ENCODE measurements at places on chromosomes 5 and 9. TPM values are rescaled to one million over a fixed set of nuclear protein-coding genes. Genes with fewer than 3 reads are reported as not detected.

DNA sequence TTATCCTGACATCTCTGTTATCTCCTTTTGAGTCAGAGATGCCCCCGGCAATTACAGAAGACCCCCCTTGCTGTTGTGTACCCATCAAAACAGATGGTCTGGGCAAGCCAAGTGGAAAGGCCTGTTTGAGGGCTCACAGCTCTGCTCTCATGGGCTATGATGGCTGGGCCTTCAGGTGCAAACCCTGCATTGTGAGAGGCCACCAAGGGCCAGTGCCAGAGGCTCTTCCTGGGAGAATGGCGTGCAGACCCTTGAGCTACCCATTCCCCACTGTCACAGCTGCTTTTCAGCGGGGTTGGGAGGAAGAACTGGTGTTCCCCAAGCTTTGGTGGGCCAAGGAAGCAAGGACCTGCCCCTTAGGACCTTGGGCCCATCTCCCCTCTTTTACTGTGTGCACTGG is 174.7 kb upstream of the PPP1R26 start:
- no peak for DNase-seq

The LECT2 gene
- total RNA-seq = not detected

DNA sequence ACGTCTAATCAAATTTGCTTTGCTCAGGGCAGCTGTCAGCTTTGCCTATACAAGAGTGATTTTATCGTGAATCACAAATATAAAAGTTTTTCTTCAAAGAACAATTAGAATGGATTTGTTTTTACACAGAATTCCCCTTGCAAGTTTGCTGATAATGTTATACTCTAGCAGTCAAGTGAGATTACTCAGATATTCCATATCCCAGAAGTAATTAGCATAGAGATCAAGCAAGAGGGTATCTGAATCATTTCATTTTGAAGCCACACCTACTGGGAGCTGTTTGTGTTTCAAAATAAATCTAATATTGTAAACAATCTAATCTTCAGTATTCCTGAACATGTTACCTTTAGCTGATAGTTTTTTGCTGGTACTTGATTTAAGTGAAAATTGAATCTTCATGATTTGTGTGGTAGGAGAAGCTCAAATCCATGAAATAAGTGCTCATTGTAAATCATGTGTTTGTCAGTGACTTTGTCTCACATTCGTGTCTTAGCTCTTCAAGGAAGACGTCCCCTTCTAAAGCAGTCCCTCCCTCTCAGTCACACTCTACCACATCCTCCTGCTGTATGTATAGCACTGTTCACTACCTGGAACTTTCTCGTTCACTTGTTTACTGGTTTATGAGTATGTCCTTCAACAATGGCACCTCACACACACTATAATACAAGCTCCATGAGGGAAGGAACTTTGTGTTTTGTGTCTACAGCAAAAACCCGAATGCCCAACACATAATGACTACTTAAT is 3.3 kb upstream of the TTC39B start:
- DNase-seq = no peak

The C5 gene
- total RNA-seq = 1.3 TPM

- DNase-seq = no peak
Measured at GRCh38 chr5:108625654-108626053, 122.0 kb upstream of the FER start.

- no peak for DNase-seq
Measured at GRCh38 chr9:124964056-124964455, 23.2 kb upstream of the GOLGA1 start.

The PCDHA1 gene
- not detected for total RNA-seq

- peak; percentile 12 for DNase-seq
Measured at GRCh38 chr9:68844157-68844556, 139.1 kb downstream of the PIP5K1B start.

DNA sequence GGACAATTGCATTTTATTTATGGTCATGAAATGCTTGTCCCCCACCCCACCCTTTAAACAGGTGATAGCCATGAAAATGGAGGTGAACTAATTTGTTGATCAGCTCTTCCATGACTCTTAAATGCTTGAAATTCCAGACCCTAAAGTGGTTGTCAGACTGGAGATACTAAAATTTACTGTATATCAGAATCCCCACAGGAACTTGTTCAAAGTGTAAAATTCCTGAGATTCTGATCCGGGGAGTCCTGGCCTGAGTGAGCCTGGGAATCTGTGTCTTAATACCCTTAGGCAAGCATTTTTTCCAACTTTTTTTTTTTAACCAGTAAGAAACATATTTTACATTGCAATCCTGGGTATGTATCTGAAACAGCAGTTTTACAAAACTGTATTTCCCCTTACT is 4.7 kb downstream of the SKP2 start:
- DNase-seq = no peak

- DNase-seq = no peak
Measured at GRCh38 chr5:118558871-118559270, 429.5 kb downstream of the DTWD2 start.

DNA sequence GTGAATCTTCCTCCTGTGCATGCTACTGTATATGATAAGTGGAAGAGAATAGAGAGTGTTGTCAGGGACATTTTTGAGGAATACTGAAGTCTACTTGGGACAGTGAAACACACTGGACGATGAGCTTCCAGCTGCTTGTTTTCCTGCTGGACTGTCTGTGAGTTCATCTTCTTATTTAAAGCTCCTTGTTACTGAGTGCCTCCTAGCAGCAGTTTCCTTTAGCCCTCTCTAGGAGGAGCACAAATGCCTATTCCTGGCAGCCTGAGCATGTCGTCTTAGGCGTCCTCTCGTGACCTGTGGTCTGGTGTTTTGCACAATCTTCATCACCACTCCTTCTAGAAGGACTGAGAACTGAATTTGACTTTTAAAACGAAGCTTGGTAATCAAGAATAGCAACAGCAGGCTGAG is 43.8 kb downstream of the ANKRD33B start:
- DNase-seq = peak; percentile 56

GRCh38 chr5:32387211-32387610 is 57.3 kb downstream of the ZFR start:
- no peak for DNase-seq

The KIF24 gene
- total RNA-seq = 1.3 TPM

DNA sequence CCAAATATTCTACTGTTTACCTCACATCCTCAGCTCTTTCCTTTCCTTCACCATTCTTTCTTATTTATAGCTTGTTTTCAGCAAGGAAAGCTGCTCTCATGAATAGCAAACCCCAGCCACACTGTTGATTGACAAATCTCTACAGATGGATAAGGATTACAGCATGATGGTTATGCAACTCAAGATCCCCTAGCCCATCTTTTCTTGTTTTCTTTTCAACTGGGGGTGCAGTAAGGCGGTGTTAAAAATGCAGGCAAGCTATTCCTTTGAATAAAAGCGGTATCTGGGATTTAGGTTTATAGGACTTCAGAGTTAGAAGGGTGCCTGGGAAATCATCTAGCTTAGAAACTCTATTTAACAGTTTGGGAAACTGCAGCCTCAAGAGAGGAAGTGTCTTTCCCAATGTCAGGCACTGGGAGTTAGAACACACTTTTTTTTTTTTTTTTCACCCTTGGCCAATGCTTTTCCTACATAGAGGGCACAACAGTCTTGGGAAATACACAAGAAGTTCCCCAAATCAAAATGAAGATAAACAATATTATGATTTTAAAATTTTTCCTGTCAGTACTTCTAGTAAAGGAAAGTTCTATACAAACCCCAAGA is 2.6 kb downstream of the SPARC start:
- DNase-seq = no peak

GRCh38 chr5:103111468-103111867 is 8.5 kb downstream of the GIN1 start:
- no peak for DNase-seq

GRCh38 chr5:181205761-181206649 is 1.0 kb upstream of the TRIM7 start:
- DNase-seq = peak; percentile 29

The TLX3 gene
- not detected for total RNA-seq

The RLN2 gene
- total RNA-seq = 0.32 TPM

The STKLD1 gene
- 1.4 TPM for total RNA-seq

The DPP7 gene
- total RNA-seq = 47.0 TPM

GRCh38 chr5:5739490-5739945 is 317.0 kb downstream of the ICE1 start:
- DNase-seq = no peak

DNA sequence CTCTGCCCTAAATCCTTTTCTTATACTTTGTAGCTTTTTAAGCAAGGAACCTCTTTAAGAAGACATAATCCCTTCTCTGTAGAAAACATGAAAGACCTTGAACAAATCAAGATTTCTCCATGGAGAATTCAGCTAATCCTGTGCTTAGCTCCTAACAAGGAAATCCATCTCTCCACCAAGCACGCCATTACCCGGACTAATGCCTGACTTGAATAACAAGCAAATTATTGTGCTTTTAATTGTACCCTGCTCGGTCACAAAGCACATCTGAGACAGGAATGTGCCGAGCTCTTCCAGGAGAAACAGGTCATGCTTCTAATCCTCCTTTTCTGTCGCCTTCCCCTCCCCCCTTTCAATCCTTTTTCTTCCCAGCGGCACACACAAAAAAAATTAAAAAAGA is 141.3 kb downstream of the PSAT1 start:
- no peak for DNase-seq

The ASPN gene
- 1.1 TPM for total RNA-seq

The PLPP7 gene
- total RNA-seq = 1.0 TPM

GRCh38 chr9:26346942-26347477 is 545.6 kb downstream of the CAAP1 start:
- DNase-seq = peak; percentile 21

DNA sequence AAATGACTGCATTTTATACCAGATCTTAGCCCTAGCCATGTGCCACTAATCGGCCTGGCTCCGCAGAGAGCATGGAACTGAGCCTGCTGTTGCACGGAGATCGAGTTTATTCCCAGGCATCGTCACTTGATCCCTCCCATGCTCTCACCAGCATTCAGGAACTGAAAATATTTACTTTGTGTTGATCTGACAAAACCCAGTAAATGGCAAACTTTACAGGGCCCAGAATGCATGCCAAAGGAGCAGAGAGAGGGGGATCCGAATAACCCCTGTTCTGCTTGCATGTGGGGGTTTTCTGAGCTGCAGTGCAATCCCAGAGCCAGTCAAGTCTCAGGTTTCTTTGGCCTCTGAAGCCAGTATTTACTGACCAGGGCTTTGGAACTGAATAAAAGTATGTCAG is 87.3 kb downstream of the GAS1 start:
- DNase-seq = no peak

DNA sequence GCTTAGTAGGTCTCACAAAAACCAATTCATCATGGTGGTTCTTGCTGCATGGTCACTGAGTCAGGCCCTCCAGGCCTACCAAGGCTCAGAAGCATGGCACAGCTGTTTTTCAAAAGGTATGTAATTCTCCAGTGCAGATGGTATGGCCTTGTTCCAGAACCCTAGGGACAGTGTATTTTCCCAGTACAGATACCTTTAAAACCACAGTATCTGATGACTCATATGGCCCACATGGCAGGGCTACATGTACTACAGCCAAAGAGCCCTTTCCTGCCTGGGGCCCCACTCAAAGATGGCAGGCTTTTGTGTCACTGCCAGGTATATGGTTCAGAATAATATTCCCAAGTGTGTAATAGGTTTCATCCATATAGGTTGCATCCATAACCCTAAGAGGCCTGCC is 16.5 kb downstream of the CSF2 start:
- no peak for DNase-seq

The SLC9A3 gene
- total RNA-seq = 272 TPM

- no peak for DNase-seq
Measured at GRCh38 chr9:16271967-16272366, 598.5 kb downstream of the BNC2 start.

DNA sequence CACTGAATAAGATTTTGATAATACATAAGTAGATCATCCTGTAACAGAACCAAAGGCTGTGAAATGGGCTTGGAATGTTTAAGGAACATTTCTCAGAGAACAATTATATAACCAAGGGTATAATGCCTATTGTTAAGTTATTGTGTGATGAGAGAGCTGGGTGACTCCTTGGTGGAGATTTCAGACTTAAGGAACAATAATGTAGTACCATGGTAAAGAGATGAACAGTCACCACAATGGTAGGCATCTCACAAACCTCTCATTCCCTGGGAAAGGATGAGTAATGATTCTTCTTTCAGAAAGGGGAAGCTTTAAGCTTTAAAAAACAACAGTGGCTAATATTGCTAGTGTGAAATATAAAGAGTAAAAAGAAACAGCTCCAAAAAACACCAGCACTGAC is 147.4 kb downstream of the TRIM36 start:
- no peak for DNase-seq

- no peak for DNase-seq
Measured at GRCh38 chr5:6370580-6370979, 7.8 kb downstream of the MED10 start.

The FBP2 gene
- total RNA-seq = not detected

DNA sequence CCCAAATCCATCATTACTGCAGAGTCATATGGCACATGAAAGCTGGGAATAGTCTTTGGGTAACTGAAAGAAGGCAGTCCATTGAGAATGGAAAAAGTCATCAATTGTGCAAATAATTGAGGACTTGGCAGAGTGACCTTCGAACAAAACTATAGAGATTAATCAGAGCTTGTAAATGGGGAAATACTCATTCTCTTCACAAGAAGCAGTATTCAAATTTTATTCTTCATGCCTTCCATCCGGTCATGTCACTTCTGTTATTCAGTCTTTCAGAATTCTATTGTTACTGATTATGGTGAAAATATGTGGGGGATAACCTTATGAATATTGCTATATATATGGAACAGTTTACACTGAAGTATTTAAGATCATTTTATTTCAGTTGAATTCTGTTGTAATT is 8.1 kb downstream of the RGMB start:
- DNase-seq = no peak

DNA sequence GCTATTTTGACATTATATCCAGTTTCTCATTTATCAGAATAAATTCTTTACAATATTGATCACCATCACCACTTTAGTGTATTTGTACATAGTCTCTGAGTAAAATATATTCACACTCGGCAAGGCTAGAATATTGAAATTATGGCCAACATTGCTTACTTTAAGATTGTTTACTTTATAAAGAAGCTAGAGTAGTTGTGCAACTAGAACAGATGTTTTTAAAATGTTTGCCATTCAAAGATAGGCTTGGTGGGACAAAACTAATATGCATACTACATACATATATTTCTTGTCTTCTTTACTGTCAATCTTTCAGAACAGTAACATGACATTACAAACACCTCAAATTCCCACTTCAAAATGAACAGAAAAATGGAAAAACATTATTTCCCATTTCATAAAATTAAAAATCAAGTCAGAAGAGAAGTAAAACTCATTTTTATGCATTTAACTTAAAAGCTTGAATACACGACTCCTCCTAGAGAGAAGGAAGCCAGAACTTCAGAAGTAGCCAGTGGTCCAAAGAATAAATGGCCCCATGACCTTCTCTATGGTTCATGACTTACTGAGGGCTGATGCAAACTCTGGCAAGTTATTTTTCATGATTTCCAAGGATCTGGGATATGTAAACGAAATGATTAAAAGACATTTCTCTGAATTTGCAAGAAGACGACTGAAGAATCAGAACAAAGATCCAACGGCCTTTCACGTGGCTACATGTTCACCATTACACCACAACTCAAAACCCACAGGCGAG is 14.1 kb downstream of the MTX3 start:
- no peak for DNase-seq

GRCh38 chr9:116267021-116267420 is 113.4 kb downstream of the PAPPA start:
- no peak for DNase-seq

- no peak for DNase-seq
Measured at GRCh38 chr5:162785673-162786072, 651.7 kb upstream of the CCNG1 start.

The HTR1A gene
- total RNA-seq = not detected

Data from mucosa of descending colon (tissue), 3 donors.